Stimulated activated CD8-positive, alpha-beta memory T cell treated with anti-CD3 and anti-CD28 coated beads, Interleukin-15, amount 100 ng/mL, for 4 hours (primary cell): ENCODE measurements at places on chromosomes 6 and 20.

- no peak for DNase-seq
Observed at GRCh38 chr6:156545931-156546330, 231.2 kb upstream of the ARID1B start.

GRCh38 chr20:61353261-61354000 lies 101.4 kb downstream of the CDH4 start:
- DNase-seq = no peak

GRCh38 chr20:55605594-55605993 lies 399.7 kb downstream of the CBLN4 start:
- no peak for DNase-seq

DNA sequence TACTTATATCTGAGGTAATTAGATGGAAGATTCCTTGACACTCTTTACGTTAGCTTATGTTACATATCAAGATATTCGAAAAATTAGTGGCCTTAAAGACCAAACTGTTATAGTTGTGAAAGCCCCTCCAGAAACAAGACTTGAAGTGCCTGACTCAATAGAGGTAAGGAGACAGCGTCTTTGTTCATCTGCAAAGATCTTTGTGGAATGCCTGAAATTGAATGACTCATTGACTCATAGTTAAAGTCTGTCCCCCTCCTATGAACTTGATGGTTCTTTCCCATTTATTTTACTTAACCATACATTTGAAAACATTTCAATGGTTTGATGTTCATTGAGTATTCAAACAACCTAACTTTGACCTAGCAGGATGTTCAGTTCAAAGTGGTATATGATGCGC lies 47.6 kb upstream of the CDKAL1 start:
- no peak for DNase-seq

GRCh38 chr20:20079102-20079784 lies 26.9 kb downstream of the CFAP61 start:
- DNase-seq = no peak

DNA sequence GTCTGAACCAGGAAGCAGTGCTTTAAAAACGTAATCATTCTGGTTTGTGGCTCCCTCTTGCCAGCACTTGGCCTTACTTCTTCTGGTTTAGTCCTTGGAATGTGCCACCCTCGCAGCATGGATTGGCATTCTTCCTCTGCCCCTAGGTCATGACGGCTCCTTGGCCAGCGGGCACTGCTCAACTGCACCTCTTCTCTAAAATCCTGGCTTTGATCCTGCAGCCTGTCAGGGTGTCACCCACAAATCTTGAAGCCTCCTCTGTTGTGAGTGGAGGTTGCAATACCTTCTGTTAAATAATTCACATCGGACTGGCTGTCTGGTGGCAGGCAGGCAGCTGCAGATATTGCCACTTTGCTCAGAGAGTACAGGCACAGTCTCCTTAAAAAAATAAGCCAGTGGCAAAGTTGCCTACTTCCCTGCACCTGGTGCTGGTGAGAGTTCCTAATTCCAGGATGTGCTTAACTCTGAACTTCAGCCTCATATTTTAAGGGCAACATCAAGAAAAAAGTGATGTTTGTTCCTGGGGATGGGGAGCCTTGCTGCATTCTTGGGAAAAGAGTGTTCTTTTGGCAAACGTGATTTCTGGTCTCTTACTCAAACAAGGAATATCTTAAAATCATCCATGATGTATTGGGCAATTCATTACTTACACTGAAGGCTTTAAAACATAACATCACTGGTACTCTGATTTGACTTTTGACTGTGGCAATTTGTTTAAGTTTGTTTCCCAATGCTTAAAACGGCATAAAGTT lies 179.8 kb downstream of the FOXA2 start:
- DNase-seq = no peak

DNA sequence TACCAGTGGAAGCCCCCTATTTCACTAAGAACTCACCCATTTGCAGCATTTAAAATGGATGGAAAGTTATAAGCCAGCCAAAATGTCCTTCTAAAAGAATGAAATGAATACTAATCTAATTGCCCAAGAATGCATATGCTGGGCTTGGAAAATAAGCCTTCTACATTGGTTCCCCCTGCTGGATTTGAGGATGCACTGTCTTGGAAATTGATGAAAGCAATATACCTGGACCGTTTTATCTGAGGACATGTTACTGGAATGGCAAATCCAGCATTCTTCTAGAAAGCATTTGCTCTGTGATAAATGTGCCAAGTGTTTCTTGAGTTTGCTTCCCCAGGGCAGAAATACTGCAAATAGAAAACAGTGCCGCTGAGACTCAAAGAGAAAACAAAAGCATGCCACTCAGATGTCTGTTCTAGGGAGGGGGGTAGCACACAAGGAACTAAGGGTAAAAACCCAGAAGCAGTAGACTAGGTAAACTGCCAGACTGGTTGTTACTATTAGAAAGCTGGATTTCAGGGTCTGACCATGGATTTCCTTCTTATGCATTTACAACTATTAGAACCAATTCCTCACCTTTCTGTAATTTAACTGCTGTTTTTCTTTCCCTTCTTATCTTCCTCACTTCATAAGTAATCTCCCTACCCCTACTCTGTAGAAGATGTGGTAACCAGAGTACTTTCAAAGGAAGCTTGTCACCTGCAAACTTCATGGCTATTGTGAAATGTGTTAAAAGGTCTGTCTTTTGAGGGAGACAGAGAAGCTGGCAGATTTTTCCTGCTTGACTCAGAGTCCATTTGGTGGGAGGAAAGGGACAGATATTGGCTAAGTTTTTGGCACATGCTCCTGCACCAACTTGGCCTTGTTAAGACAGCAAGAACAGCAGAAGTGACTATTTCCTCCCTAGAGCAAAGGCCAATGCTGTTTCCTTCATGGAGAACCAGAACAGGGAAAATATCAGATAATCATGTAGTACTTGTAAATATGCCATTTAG lies 642.6 kb downstream of the KIF16B start:
- DNase-seq = no peak

GRCh38 chr6:16684896-16685554 lies 76.2 kb downstream of the ATXN1 start:
- peak; percentile 58 for DNase-seq

DNA sequence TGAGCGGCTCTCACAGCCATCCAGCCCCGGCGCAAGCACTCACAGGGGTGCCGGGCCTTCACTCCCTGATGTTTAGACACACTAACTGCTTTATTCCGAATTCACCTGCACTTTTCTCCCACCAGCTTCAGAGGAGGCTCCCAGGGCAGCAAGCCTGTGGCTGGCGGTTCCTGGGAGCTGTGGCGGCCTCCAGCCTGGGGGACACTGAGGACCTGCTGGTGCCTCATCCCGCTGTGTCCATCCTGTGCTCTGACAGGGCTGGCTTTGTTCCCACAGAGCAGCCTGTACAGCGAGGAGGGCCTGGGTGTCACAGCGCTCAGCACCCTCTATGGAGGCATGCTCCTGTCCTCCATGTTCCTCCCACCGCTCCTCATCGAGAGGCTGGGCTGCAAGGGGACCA lies 3.1 kb downstream of the UNC93A start:
- DNase-seq = no peak

- no peak for DNase-seq
Observed at GRCh38 chr20:47243532-47244305, 112.8 kb downstream of the ZMYND8 start.

- DNase-seq = no peak
Observed at GRCh38 chr6:16623029-16623653, 138.1 kb downstream of the ATXN1 start.

GRCh38 chr6:41799559-41799911 lies 12.0 kb downstream of the TOMM6 start:
- DNase-seq = no peak

DNA sequence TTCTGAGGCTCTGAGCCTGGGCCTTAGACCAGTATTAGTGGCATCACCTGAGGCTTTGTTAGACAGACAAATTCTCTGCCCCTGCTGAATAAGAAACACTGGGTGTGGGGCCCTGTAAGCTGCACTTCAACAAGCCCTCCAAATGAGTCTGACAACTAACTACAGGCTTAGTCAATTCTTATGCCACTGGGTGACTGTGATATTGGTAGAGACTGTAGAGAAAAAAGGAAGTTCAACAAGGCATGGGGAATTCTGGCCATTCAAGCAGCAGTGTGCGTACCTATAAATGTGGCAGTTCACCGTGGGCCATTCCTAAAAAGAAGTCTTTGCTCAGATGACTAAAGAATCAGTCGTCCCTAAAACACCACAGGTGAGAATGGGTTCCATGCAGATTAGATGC lies 82.7 kb downstream of the MDN1 start:
- no peak for DNase-seq

GRCh38 chr20:38987777-38988176 lies 25.6 kb downstream of the DHX35 start:
- DNase-seq = no peak

DNA sequence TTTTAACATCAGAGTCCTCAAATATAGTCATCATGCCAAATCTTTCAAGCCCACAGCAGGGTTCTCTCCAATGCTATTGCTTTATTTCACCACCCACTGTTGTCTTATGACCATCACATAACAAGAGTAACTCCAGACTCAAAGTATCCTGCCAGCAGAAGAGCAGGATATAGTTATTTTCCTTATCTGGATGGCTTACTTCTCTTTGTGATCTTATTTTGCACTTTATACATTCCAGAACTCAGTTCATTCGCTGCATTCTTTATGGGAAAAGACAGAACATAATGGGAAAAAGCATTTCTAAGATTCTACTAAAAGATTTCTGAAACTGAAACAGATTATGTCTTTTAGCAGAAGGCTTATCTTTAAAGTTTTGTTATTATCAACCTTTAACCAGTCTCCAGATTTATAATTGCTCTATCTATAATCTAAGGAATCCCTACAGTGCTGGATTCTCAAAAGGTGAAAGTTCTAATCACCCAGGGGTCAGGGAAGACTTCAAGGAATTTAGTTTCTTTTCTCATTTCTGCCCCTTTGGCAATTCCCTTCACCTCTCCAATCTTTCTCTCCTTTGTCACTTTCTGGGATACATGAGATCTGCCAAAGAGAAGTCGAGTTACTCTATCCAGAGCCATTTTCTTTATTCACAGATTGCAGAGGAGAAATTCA lies 190.4 kb downstream of the TPBG start:
- no peak for DNase-seq

DNA sequence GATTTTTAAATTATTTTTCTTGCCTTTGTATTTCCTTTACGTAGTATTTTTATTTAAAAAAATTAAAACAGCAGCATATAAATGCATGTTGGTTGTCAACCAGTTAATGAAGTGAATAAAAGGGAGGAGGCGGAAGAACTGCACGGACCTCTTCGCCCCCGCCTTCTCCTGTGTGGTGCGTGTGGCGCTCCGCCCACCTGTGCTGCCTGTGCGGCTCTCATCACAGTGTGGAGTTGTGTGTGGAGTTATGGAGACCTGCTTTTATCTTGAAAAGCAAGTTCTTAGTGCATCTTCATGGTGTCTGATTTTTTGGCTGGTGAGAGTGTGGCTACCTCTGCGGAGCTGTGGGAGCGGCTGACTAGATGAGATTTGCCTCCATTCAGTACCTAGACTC lies 58.4 kb downstream of the PTPN1 start:
- DNase-seq = no peak

DNA sequence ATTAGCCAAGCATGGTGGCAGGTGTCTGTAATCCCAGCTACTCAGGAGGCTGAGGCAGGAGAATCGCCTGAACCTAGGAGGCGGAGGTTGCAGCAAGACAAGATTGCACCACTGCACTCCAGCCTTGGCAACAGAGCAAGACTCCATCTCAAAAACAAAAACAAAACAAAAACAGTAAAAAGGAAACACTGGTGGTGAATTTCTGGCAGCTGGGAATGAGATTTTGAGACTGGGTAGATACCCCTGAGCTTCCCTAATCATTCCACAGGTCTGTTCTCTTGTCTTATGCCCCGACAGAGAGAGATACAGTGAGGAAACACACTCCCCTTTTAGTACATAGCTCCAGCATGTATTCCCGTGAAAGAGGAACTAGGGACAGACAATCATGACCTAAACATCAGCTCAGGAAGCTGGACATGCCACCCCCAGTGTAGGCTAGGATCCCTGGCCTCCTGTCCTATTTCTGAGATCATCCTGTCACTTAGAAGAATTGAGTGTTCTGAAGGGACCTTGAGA lies 9.6 kb downstream of the MAN1A1 start:
- no peak for DNase-seq

GRCh38 chr6:123321020-123321419 lies 315.7 kb downstream of the TRDN start:
- no peak for DNase-seq

DNA sequence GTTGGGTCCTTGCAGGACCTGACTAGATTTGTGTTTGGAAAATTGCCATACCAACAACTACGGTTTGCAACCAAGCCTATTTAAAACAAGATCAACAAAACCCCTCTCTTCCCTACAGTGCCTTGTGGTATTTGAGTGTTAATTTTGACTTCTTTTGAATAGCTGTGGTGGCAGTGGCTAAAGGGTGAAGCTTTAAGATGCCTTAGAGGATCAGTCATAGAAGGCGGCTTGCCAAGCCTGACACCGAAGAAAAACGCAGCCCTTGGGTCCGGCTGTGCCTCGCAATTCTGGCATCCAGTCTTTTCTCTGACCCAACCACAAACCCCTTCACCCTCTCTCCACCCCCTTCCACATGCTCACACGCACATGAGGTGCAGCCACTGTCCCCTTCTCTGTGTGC lies 32.6 kb downstream of the BMP6 start:
- no peak for DNase-seq

GRCh38 chr6:24052590-24052961 lies 73.4 kb upstream of the NRSN1 start:
- no peak for DNase-seq

DNA sequence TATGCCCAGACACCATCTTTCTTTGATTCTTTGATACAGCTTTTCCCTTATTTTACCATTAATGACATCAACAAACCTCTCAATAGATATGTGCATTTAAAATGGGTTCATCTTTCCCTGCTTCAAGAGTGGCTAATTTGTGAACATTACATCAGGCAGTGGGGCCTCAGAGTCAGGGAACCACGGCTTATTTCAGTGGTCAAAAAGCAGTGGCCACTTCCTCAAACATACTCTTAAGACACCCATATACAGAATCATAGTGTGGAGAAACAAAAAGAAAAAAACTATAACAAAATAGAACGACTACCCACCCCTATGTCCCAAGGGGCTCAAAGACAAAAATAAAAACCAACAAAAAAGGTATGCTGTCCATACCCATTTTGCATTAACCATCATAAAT lies 12.9 kb downstream of the SALL4 start:
- DNase-seq = no peak

- DNase-seq = no peak
Observed at GRCh38 chr6:89582669-89583325, 55.8 kb downstream of the LYRM2 start.

GRCh38 chr6:136511397-136511796 lies 38.8 kb downstream of the MAP7 start:
- DNase-seq = no peak

- no peak for DNase-seq
Observed at GRCh38 chr6:2546901-2547300, 203.8 kb downstream of the MYLK4 start.
